Activated CD4-positive, alpha-beta memory T cell treated with anti-CD3 and anti-CD28 coated beads for 36 hours (primary cell): ENCODE measurements at places on chromosomes 13 and 19. TPM values are rescaled to one million over a fixed set of nuclear protein-coding genes. Genes with fewer than 3 reads are reported as not detected.

The NLRP7 gene
- not detected for total RNA-seq

- peak; percentile 37 for DNase-seq
Measured at GRCh38 chr19:54209811-54210494, 9.3 kb downstream of the RPS9 start.

GRCh38 chr13:45681113-45681512 is 21.0 kb upstream of the CBY2 start:
- no peak for DNase-seq

GRCh38 chr19:18233224-18233825 is 7.1 kb upstream of the PDE4C start:
- peak; percentile 67 for DNase-seq
